ENCODE measurements at places on chromosomes 6 and 20.

DNA sequence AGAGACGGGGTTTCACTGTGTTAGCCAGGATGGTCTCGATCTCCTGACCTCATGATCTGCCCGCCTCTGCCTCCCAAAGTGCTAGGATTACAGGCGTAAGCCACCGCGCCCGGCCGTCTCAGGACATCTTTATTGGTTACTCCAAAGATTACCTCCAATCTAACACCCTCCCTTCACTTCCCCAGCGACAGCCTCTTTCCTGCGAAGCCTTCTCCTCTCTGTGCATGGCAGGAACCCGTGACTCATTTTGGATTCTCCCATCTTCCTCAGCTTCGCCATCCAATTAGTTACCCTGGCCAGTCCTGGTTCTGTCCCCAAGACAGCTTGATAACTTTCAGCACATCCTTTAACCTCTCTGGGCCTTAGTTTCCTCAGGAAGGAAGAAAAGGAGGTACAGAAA is 51.3 kb upstream of the TOX2 start:
- no peak for DNase-seq

GRCh38 chr20:4012589-4012988 is 2.8 kb downstream of the RNF24 start:
- no peak for DNase-seq

DNA sequence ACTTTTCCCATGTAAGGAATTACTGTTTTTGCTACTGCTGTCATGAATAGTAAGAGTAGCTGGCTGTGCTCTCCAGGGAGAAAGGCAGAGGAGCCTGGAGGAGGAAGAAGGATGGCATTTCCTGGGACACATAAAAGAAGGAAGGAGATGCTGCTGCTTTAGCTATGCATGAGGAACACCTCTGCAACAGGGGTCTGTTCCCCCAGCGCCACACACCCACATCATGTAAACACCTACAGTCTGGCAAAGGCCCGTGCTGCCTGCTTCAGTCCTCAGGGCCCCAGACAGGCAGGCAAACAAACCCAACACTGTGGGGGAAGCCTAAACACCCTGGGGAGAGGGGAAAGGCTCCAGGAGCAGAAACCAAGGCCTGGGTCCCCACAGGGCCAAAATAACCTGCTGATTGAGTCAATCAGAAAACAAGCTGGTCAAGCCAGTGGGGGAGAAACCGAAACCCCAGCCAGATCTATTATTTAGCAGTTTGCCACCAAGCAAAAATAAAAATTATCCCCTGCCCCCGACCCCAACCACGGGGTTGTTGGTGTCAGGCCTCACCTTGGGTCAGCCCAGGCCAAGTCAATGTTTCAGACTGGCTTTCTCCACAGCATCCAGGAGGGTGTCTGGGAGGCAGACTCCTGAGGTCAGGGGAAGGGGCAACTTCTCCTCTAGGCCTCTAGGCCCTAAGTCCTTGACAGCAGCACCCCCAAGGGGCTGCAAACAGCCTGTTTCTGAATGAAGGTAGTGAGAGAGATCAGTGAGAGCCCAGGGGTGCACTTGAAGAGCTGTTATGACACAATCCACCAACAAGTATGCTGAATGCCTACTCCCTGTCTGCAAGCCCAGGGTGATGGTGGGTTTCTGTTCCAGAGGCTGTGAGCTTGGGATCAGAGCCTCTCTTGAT is 34.6 kb upstream of the SCUBE3 start:
- DNase-seq = no peak

GRCh38 chr20:58177799-58178198 is 50.7 kb downstream of the ANKRD60 start:
- DNase-seq = no peak

DNA sequence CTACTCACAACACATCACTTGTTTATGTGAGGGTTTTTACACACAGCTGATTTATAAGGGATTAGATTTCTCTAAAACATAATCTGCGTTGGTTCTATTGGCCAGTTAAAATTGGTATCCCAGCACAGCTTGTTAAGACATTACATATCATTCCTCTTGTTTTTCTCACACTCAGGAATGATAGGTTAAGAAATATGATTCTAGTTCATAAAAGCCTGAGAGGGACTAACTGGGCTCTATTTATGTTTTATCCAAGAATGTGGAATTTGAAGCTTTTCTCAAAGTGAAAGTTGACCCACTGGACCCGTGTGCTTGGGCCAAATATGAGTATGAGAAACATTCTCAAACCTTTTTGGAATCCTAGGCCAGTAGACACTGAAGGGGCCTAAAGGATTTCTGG is 117.3 kb downstream of the TMEM170B start:
- no peak for DNase-seq

- no peak for DNase-seq
Observed at GRCh38 chr6:78599526-78599925, 267.8 kb upstream of the IRAK1BP1 start.

DNA sequence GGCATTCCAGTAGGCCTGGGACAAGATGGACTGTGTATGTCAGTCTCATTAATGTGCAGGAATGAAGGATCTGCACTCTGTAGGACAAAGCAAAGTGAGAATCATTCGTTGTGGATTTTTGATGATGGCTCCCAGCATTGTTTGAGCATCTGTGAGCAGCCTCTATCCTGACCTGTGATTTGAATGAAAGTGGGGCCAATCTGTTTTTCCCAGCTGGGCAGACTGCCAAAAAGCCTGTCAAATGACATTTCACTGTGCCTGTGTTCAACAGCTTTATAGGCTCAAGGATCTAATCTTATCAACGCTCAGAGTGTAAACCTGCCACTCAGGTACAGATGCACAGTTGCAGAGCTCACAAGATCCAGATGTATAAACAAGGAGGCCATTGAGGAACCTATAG is 86.7 kb upstream of the SYNDIG1 start:
- no peak for DNase-seq

- no peak for DNase-seq
Observed at GRCh38 chr20:22652681-22653588, 68.6 kb upstream of the FOXA2 start.

GRCh38 chr6:33658982-33659689 is 38.0 kb downstream of the ITPR3 start:
- no peak for DNase-seq

- DNase-seq = no peak
Observed at GRCh38 chr6:13712599-13712898, 914 bp upstream of the RANBP9 start.

- no peak for DNase-seq
Observed at GRCh38 chr6:133428295-133428694, 187.1 kb downstream of the EYA4 start.

DNA sequence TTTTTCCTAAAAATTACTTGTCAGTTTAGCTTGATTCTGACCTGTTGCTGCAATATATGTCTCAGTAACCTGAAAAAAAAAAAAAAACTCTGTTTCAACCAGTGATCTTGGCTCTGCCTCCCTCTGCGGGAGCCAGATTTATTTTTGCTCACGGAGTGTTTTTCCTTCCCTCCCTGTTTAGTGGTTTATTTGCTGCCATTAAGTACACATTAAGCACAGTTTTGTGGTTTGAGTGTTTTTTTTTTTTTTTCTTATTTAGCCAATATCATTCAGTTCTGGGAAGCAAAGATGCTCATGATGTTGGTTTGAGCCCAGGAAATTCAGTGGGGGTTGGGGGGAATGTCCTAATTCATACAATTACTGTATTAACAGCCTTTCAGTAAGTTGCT is 110.1 kb upstream of the GPR6 start:
- DNase-seq = no peak

DNA sequence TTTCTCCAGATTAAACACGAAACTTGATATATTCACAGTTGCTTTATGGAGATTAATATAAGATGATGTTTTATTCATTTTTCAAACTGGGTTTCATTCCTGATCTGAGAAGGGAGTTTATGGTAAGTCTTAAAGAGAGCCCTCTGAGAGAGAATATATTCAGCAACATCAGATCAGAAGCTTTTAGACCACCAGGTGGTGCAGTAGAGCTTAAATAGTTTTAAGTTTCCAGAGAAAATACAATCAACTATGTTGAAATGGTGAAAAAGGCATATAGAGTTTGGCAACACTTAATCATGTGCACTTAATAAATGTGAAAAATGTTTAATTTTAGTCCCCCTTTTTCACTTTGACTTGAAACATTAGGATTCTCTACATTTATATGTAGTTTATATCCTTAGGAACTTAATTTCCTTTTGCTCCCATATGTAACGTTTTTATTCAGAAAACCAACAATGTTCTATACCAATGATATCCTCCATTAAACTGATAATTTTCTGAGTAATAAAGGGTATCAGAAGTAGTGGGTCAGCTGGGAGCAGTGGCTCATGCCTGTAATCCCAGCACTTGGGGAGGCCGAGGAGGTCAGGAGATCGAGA is 86.4 kb upstream of the CLDN20 start:
- DNase-seq = no peak

- DNase-seq = no peak
Observed at GRCh38 chr6:2744209-2744771, 6.4 kb downstream of the MYLK4 start.

GRCh38 chr20:40563296-40563950 is 125.6 kb downstream of the MAFB start:
- DNase-seq = no peak
